NCI-H460 (cell line): ENCODE measurements at places on chromosomes 7 and 10. TPM values are rescaled to one million over a fixed set of nuclear protein-coding genes. Genes with fewer than 3 reads are reported as not detected.

NUTM2D gene
- 0.67 and 0.75 TPM in 2 replicates for total RNA-seq

CRTAC1 gene
- not detected in 2 replicates for total RNA-seq

OR13A1 gene
- total RNA-seq, result not detected in 2 replicates

IL6 gene
- 207 and 227 TPM in 2 replicates for total RNA-seq

LBX1 gene
- total RNA-seq, result 0.10 and 0.12 TPM in 2 replicates

COL13A1 gene
- total RNA-seq, result 0.15 and 0.20 TPM in 2 replicates

ETV1 gene
- 68.8 and 81.6 TPM in 2 replicates for total RNA-seq

TMEM176B gene
- total RNA-seq, result not detected in 2 replicates

EN2 gene
- 0.75 and 0.84 TPM in 2 replicates for total RNA-seq

ARMH3 gene
- total RNA-seq, result 6.6 and 7.9 TPM in 2 replicates

C7orf57 gene
- 0.12 TPM in 1 of 2 replicates, not detected in the other for total RNA-seq

ADCY1 gene
- total RNA-seq, result 1.5 and 2.3 TPM in 2 replicates

PLPP4 gene
- total RNA-seq, result not detected in 2 replicates

INMT gene
- total RNA-seq, result not detected in 2 replicates

POLR2J2 gene
- 3.2 and 3.8 TPM in 2 replicates for total RNA-seq

ANKRD61 gene
- 0.46 and 0.72 TPM in 2 replicates for total RNA-seq

AKR1C2 gene
- 727 and 823 TPM in 2 replicates for total RNA-seq

TWIST1 gene
- total RNA-seq, result not detected in 2 replicates

MGMT gene
- 11.5 and 13.0 TPM in 2 replicates for total RNA-seq

CCDC136 gene
- total RNA-seq, result 0.61 and 0.87 TPM in 2 replicates

HOXA13 gene
- 1.9 and 2.7 TPM in 2 replicates for total RNA-seq

LIPK gene
- total RNA-seq, result not detected in 2 replicates

MBL2 gene
- not detected in 2 replicates for total RNA-seq

SPDYE16 gene
- not detected in 2 replicates for total RNA-seq

HOXA3 gene
- 4.4 and 5.8 TPM in 2 replicates for total RNA-seq

VAX1 gene
- total RNA-seq, result 0.25 and 0.40 TPM in 2 replicates

OR2A5 gene
- not detected in 2 replicates for total RNA-seq

C10orf105 gene
- not detected in 2 replicates for total RNA-seq

TSPAN13 gene
- 31.4 and 37.3 TPM in 2 replicates for total RNA-seq

LOXL4 gene
- total RNA-seq, result 0.09 and 0.20 TPM in 2 replicates

CALCR gene
- total RNA-seq, result 0.17 and 0.32 TPM in 2 replicates

PRRT4 gene
- total RNA-seq, result 0.27 and 0.38 TPM in 2 replicates

SFXN3 gene
- total RNA-seq, result 50.5 and 52.6 TPM in 2 replicates

FAM171A1 gene
- 7.9 and 8.3 TPM in 2 replicates for total RNA-seq

JAKMIP3 gene
- 2.0 TPM in 2 replicates for total RNA-seq

C10orf67 gene
- total RNA-seq, result 0.09 TPM in 1 of 2 replicates, not detected in the other
